Omental fat pad (tissue), 4 donors: ENCODE measurements at places on chromosomes 6 and 20. TPM values are rescaled to one million over a fixed set of nuclear protein-coding genes. Genes with fewer than 3 reads are reported as not detected.

BMP2 gene
- 23.5 TPM for total RNA-seq

TSHZ2 gene
- total RNA-seq: 83.5 TPM

POU3F2 gene
- total RNA-seq: not detected

CCN2 gene
- total RNA-seq: 60.6 TPM

BPIFB2 gene
- total RNA-seq: not detected

PTPRT gene
- total RNA-seq: 1.6 TPM

FRMD1 gene
- 4.8 TPM for total RNA-seq

- DNase-seq: no peak
These were observed 26.9 kb upstream of the MAPRE1 start for GRCh38 chr20:32792731-32793458.

- no peak for DNase-seq
These were observed 87.2 kb downstream of the FKBP5 start for GRCh38 chr6:35601331-35602132.

DNA sequence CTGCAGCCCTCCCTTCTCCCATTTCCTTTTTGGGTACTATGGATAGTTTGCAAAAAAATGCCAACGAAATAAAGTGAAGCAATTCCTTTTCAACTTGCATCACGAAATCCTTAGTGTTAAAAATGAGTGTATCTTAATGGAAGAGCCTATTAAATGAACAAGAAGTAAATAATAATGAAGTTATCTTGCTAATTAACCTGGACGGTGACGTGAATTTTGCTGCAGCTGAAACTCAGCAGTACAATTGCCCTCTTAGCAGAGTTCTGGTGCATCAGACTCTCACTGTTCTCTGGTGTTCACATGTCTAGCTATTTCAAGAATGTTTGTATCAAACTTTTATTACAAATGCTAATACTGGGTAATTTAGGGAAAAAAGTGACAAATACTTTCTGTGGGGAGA, 119.7 kb upstream of the HDAC2 start:
- DNase-seq: no peak

DNA sequence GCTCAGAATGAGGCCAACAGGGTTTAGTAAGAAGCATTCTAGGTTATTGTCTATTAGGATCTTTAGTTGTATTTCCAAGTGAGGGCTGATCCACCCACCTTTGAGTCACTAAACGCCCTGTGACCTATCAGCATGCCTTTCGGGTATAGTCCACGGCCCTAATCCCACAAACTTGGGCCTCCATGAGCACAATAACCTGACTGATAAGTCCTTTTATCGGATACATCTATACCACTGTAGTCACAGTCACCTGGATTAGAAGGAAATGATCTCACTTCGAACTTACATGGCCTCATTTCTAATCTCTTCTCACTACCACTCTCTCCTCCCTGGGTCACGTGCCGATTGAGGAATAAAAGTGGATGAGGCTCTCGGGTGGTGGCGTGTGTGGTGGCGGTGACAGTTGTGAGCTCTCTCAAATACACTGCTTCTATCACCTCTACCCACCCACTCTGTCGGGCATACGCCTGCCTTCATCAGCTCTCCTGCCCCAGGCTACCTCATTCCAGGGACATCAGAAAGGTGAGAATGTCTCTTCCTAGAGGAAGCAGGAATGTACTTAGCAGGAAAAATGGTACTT, 65.2 kb downstream of the TRAM2 start:
- no peak for DNase-seq

DNA sequence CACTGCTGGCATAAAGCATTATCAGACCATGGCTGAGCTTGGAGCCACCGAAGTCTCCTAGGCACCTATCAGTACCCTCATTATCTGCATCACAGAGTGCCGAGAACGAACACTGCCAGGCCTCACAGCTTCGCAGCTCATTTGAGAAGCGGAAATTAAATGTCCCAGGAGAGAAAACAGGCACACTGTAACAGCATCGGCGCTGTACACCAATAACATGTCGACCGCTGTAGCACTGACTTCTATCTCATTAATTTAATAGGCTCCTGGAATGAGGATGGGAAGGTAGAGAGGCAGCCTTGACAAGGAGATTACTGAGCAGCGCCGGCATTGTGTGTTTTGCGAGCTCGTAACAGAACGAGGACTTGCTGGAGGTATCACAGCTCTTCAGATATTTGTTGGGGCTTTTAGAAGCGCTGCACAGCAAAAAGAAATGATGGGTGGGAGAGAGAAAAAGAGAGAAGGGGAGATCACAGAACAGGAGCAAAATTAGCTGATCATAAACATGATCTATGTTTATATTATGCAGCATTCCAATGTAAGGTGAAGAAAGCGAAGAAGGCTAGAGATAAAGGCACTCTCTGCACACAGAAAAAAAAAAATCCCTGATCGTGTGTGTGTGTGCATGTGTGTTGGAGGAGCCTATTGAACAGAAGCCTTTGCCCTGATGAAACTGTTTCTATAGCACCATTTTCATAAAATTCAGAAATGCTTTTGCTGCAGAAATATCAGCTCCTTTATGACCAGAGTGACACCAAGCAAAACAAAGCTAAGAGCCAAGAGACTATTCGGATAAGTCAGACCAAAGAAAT, 29.2 kb downstream of the ID4 start:
- no peak for DNase-seq

- DNase-seq: no peak
These were observed 21.2 kb downstream of the ROMO1 start for GRCh38 chr20:35720165-35721123.

DNA sequence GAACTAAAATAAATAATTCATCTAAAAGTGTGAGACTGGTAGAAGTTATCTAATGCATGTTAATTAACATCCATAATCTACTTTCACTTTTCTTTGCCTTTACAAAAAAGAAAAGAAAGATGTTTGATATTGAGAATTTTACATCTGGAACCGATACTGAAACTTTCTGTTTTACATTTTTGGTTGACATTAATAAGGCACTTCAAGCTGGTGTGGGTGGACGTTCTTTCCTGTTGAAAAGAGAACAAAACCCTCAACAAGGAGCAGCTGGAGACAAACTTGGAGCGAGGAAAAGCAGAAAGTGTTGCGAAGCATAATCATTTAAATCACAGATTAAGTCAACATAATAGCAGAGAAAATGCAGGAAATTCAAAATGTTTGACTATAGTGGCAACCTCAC, 575.2 kb upstream of the ADGRB3 start:
- no peak for DNase-seq

DNA sequence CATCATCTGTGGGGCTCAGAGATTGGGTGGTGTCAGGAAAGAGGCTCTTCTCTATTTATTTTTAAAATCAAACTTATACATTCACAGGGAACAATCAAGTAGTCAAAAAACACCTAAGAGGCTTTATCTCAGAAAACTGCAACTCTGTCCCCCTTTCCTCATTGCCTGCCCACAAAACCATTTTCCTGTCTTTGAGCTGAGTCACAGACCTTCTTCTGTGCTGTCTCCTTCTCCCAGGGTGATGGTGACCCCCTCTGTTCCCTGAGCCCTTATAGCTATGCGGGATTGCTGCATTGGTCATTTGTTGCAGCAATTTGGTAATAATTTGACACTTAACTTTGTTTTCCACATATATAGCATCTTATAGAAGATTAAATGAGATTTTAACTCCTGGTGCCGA, 195.2 kb upstream of the PROKR2 start:
- DNase-seq: no peak

DNA sequence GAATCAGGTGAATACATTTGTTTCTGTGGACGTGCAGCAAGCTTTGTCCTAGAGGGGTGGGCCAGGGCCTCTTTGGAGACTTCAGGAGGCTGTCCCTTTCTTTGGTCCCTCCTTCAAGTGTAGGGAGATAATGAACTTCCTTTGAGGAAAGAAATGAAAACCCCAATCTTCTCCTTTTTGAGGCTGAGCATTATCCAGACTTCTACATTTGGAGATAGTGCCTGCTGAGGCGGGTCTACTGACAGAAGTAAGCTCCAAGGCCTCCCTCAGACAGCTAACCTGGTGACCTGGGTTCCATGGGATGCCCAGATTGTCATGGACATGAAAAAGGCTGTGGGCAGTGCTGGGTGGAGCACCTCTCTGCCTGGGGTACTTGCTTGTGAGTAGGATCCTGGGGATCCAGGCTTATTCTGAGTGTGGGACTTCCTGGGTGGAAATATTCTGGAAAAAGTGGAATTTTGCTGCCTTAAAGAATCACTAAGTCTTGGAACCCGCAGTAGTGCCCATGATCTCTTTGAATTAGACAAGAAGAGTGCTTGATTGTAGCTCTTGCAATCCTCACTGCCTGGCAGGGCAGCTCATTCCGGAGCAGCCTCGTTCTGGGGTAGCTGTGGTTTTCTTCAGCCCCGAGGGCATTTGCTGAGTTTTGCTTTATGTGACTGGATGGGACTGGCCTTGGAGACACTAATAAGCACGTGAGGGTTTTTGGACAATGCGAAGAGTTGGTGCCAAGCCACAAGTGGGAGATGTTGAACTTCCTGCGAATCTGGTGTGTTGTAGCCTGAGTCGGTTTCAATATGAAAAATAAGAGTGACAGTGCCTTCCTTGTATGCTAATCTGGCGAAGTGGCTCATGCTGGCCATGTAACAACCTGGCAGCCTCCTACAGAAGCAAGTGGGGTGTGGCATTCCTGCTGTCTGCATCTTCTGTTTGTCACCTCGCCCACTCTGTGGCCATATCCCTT, 28.1 kb downstream of the SNRNP48 start:
- DNase-seq: no peak

DNA sequence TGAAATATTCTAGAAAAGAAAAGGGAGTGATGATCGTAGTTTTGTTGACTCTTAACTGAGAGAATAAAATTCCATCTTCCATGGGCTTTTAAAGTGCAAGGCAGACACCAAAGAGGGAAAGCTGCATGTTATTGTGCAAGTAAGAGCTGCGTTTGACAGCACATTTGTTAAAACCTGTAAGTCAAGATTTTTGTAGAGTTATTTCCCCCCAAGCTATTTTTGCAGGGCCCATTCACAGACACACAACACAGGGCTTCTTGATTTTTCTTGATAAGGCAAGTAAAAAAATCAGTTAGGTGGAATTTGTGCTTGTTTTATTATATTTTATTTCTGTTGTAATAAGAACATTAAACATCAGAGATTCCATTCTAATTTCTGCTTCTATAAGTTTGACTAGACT, 13.8 kb downstream of the CFAP206 start:
- DNase-seq: no peak

GRCh38 chr6:161079566-161080262, 88.1 kb downstream of the MAP3K4 start:
- no peak for DNase-seq

- DNase-seq: no peak
These were observed 390.5 kb downstream of the QKI start for GRCh38 chr6:163804991-163805390.

GRCh38 chr20:8228315-8228714, 96.2 kb downstream of the PLCB1 start:
- no peak for DNase-seq

DNA sequence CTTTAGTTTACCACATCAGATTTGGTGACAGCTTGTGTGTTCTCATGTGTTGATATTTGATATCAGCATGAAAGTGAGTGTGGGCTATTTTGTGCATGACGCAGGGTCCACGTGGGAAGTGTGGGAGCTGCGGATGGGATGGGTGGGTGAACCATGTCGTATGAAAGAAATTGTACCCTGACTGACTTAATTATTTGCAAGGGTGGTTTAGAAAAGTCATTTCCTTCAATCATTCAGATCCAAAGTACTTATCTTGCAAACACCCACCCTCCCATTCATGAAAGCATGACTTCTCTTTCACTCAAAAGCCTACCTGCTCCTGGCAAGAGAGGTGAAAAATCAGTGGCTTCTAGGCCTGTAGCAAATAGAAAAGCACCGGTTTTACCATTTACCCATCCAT, 91.8 kb upstream of the BACH2 start:
- DNase-seq: no peak

DNA sequence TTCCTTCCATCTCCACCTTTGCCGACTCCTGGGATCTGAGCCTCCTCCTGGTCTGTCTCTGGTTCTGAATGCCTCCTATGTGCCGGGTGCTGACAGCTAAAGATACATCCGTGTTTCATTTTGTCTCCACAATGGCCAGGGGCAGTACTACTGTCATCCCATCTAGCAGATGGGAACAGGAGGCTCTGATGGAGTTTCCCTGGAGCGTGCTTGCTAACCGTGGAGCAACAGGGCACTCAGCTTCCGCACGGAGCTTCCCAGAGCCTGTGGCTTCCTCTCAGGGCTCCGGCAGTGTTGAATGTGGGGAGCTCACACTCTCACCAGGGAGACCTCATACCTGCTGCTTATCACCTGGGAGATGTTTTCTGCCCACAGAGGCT, 11.9 kb upstream of the NPBWR2 start:
- DNase-seq: no peak

DNA sequence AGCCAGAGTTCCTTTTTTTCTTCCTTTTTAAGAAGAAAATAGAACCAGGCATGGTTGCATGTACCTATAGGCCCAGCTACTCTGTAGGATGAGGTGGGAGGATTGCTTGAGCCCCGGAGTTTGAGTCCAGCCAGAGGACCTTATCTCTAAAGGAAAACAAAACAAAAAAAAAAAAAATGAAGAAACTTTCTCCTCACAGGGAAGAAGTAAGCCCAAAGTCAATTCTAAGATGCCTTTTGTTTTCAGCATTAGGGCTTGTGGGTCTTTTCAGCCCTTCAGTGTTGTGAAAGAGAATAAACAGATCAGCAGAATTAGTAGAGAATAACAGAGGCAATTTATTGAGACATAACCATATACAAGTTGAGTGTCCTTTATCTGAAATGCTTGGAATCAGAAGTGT, 26.8 kb downstream of the ZNF451 start:
- no peak for DNase-seq

GRCh38 chr6:126640356-126640755, 300.4 kb downstream of the CENPW start:
- DNase-seq: no peak

- DNase-seq: no peak
These were observed 99.3 kb downstream of the PRND start for GRCh38 chr20:4820806-4821518.

DNA sequence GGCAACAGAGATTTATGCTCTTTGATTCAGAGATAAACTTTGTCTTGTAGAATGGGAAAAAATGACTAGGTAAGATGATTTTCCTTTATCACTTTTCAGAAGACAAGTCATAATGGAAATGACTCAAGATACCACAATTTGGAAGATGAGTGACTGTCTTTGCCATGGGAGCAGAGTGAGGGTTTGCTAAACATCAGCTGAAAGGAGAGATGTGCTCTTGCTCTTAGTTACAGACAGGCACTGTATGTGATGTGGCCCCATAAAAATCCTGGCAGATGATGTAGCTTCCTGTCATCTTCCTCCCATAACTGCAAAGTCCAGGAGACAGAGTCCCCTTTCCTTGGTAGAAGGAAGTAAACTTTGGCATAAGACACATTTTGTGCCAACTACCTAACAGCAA, 47.6 kb downstream of the BACH2 start:
- no peak for DNase-seq
